ENCODE measurements at places on chromosomes 1 and 21.

DNA sequence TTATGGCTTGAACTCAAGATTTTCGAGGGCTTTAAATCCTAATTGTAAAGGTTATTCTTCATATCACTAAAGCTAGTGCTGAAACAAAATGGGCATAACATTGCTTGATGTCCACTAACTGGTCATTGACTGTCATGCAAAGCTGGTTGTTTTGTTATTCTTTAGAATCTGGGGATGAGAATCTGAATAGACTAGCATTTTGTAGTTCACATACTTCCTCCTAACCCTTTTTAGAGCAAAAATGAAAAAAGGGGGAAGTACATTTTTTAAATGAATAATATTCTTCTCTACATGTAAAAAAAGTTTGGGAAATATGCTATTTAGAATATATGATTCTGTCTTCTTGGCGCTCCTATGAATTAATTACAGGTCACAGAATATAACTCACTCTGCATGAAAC lies 72.2 kb upstream of the HMCN1 start:
- no peak for DNase-seq

DNA sequence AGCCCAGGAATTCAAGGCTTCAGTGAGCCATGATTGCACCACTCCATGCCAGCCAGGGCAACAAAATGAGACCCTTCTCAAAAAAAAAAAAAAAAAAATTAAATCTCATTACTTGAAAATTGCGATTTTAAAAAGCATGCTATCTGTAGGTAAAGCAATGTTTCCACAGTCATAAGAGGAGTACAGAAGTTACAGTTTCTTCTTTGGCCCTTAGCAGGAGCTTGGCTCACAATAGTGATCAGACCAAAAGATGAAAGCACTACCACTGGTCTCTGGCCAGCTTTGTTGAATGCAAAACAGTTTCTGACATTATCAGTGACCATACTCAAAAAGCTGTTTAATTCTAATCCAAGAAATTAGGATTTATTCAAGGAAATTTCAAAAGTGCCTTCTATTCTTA lies 31.2 kb downstream of the VAV3 start:
- DNase-seq = no peak

GRCh38 chr1:186014370-186015037 lies 280.3 kb downstream of the HMCN1 start:
- DNase-seq = no peak

- DNase-seq = no peak
Measured at GRCh38 chr21:44927587-44928461, 7.1 kb upstream of the ITGB2 start.

GRCh38 chr1:172469717-172470116 lies 25.8 kb upstream of the PIGC start:
- no peak for DNase-seq

- peak; percentile 96 for DNase-seq
Measured at GRCh38 chr21:37563641-37564340, 197.2 kb downstream of the DYRK1A start.

DNA sequence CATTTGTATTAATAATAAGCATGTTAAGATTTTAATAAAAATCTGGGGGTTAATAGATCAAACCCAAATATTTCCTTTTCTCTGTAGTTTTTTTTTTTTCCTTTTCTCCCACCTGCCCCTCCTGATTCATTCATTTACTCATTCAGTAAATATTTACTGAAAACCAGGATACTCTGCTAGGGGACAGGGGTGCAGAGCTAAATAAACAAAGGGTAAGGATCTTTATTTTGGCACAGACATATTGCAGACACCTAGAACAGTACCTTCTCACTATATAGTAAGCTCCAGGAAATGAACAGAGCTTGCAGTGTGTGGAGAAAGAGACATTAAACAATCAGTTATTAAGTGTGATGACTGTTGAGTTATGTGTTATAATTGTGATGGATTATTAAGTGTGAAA lies 60.9 kb downstream of the AK5 start:
- no peak for DNase-seq

- DNase-seq = no peak
Measured at GRCh38 chr1:43651188-43651587, 1.2 kb downstream of the KDM4A start.

DNA sequence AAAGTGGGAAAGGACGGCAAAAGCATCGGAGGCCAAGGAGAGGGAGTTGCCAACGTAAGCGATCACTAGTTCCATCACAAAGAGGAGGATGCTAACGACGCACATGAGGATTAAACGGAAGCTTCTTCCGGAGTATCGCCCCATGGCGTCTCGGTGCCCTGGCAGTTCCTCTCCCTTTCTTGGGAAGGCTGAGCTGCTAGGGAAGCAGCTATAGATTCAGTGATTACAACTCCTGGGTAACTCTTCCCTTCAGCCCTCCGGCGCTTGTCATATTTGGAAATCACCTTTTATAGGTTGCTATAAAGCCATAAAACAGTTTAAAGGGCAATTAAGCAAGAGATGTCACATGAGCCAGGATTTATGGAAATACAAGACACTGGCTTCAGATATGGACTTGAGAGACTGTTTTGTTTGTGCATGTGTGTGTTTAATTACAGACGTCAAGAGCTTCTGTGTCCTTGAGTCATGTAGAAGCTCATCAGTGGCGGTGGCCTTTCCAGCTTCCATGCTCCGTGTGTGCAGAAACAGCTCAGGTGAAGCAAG lies 30.6 kb upstream of the SLC30A10 start:
- no peak for DNase-seq

- DNase-seq = no peak
Measured at GRCh38 chr1:170168265-170168664, 22.5 kb downstream of the NTMT2 start.

- peak; percentile 74 for DNase-seq
Measured at GRCh38 chr1:48916130-48917069, 139.7 kb upstream of the BEND5 start.

- DNase-seq = no peak
Measured at GRCh38 chr1:119364640-119365039, 3.9 kb upstream of the HAO2 start.

DNA sequence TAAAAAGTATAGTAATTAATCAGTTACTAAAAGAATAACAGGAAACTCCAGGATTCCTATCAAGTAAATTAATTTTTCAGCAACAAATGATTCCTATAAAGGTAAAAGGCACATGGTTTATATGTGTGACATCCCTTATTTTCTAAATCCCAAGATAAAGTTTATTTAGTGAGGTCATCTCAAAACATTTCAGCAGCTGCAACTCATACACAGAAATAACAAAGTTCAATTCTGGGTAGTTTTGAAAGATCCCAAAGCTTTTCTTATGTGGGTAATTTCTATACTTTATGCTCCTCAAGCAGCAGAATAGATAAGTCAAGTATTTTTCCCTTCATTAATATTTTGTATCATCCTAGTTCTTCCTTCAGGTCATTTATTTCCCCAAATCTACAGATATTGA lies 117.7 kb downstream of the EIF4G3 start:
- no peak for DNase-seq

DNA sequence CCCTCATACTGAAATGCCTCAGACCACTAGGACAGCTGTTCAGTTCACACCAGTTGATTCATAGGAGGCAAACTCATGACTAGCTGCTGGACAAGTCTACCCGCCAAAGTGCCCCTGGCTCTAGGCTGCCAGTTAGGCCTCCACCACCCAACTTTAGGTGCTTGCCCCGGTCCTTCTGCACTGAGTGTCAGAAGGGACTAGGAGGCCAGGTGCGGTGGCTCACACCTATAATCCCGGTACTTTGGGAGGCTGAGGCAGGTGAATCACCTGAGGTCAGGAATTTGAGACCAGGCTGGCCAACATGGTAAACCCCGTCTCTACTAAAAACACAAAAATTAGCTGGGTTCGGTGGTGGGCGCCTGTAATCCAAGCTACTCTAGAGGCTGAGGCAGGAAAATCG lies 18.9 kb downstream of the LY9 start:
- DNase-seq = no peak

DNA sequence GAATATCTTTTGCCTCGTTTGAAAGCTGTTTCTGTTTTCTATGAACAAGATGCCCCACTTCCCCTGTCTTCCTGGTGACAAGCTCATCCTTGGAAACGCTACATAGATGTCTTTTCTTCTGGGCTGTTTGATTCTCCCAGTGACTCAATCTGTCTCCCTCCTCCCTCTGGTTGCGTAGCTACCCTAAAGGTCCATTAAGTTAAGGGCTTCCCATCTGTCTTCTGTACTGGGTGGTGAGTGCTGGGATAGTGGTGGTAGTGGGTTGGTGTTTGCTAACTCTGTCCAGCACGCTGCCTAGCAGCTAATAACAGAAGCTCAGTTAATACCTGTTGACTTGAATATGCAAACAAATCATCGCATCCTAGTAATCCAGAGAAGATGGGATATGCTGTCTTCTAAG lies 50.2 kb upstream of the GCLM start:
- DNase-seq = no peak

DNA sequence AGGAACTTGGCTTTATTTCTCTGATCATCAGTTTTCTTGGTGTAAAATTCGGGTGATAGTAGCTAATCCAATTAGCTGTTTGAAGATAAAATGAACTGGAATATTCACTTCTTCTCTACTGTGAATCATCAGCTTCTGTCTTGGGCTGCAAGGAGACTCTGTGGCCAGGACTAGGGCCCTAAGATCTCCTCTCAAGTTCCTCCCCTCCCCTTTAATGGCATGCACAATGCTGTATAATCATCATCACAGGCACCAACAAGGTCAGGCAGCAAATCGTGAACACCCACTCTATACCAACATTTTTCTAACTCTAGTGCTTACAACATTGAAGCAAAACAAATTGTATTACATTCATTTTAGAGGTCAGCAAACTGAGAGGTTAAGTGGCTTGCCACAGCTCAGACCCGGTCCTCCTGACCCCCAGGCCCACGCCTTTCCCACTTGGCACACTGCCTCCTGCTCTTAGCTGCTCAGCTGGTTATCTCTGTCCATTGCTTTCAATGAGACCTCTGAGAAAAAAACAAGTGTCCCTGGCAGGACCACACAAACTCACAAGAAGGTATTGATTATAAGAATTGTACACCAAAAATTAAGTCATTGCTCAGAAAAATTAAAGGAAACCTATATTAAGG lies 31.8 kb downstream of the LRRC52 start:
- DNase-seq = no peak

GRCh38 chr1:110554871-110555801 lies 36.2 kb upstream of the KCNA10 start:
- no peak for DNase-seq

GRCh38 chr21:34243562-34243961 lies 120.2 kb upstream of the KCNE2 start:
- no peak for DNase-seq

GRCh38 chr21:44295646-44296045 lies 4.2 kb upstream of the PFKL start:
- DNase-seq = no peak

- no peak for DNase-seq
Measured at GRCh38 chr1:34371829-34372532, 195.3 kb downstream of the C1orf94 start.

GRCh38 chr1:33358114-33358794 lies 37.4 kb upstream of the A3GALT2 start:
- DNase-seq = no peak

DNA sequence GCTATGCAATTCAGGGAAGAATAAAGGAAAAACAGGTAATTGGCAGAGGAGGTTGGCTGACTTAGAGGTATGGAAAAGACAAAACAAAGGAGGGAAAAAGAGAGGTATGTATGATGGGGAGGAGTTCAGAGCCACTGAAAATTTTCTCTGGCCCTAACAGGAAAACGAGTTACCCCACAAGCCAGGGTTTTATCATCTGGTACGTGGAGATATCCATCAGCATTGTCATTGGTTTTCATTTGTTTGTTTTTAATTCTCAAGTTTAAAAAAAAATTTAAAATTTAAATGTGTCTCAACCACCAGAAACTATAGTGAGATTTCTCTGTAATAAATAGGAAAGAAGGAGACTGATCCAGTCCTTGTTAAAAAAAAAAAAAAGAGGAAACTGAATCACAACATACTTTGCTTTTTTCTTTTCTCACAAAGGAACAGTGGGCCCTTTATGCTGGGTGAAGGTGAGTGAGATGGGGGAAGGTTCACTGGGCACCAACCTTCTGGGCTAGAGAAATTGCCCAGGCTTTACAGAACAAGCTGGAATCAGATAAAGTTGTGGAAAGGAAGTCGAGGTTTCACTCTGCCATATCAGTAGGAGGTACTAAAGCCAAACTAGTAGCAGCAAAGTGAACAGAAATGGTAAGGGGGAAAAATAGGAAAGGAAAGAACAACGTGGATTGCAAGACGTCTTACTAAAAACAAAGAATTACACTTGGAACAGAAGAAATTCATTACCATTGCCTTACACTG lies 2.7 kb downstream of the IFNAR2 start:
- no peak for DNase-seq

DNA sequence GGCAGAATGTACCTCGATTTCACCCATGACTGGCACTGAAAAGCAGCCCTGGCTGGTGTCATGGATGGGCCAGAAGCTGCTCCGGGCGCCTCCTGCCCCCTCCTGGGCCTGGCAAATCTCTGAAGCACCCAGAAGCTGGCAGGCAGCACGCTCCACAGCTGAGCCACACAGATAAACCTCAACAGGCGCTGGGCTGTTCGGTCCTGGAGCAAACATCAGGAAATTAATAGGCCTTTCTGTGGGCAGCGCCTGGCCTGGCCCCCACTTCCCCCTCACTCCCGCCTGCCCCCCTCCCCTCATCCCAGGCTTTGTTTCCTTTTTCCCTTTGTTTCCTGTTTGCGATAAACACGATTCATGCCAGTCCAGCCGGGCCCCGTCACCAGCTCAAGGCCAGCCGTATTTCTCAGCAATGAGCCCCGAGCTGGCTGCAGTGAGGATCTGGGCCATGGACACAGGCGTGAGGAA lies 20.1 kb upstream of the DISP3 start:
- DNase-seq = no peak

All from COR-L47 (cell line).